Naive thymus-derived CD8-positive, alpha-beta T cell (primary cell): ENCODE measurements at places on chromosomes 6 and 20. TPM values are rescaled to one million over a fixed set of nuclear protein-coding genes. Genes with fewer than 3 reads are reported as not detected.

- no peaks in the 10 kb centered on the region for H3K4me1 ChIP-seq
- H3K27me3 ChIP-seq: no peaks in the 10 kb centered on the region
- DNase-seq: no peak
- H3K36me3 ChIP-seq: no peaks in the 10 kb centered on the region
- H3K27ac ChIP-seq: no peak overlapping the region
Observed at GRCh38 chr6:54578261-54578660, 268.3 kb upstream of the FAM83B start.

DNA sequence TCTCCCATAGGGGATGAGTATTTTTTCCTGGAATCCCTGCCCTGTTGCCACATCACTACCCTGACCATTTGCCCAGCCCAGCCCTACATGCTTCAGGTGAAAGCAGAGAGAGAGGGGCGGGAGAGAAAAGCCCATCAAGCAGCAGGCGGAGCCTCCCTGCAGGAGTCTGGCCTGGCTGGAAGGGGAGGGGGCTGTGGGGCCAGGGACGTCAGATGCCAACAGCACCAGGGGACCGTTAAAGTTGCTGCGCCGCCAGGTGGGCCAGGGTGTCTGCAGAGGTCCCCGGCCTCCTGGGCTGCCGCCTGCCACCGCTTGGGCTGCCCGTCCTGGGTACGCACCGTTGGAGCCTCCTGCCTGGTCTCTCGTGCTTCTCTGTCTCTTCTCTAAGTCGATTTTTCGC is 757 bp upstream of the R3HDML start:
- H3K4me1 ChIP-seq: no peaks in the 10 kb centered on the region
- no peaks in the 10 kb centered on the region for H3K36me3 ChIP-seq
- H3K27me3 ChIP-seq: peaks cover 20% of the 10 kb centered on the region
- no peak overlapping the region for H3K4me3 ChIP-seq
- DNase-seq: no peak

- H3K4me3 ChIP-seq: no peak overlapping the region
- H3K4me1 ChIP-seq: peaks cover 7% of the 10 kb centered on the region
- no peak for DNase-seq
- H3K36me3 ChIP-seq: peaks cover 9% of the 10 kb centered on the region
Observed at GRCh38 chr6:118387921-118388701, 160.0 kb upstream of the PLN start.

Gene TRIM10
- polyA plus RNA-seq: not detected

Gene UBD
- polyA plus RNA-seq: not detected

GRCh38 chr6:45445749-45446549 is 68.2 kb upstream of the SUPT3H start:
- no peak overlapping the region for H3K4me3 ChIP-seq
- H3K27me3 ChIP-seq: no peaks in the 10 kb centered on the region
- peaks cover 30% of the 10 kb centered on the region for H3K4me1 ChIP-seq
- DNase-seq: no peak
- peaks cover 84% of the 10 kb centered on the region for H3K36me3 ChIP-seq
- H3K27ac ChIP-seq: no peak overlapping the region

DNA sequence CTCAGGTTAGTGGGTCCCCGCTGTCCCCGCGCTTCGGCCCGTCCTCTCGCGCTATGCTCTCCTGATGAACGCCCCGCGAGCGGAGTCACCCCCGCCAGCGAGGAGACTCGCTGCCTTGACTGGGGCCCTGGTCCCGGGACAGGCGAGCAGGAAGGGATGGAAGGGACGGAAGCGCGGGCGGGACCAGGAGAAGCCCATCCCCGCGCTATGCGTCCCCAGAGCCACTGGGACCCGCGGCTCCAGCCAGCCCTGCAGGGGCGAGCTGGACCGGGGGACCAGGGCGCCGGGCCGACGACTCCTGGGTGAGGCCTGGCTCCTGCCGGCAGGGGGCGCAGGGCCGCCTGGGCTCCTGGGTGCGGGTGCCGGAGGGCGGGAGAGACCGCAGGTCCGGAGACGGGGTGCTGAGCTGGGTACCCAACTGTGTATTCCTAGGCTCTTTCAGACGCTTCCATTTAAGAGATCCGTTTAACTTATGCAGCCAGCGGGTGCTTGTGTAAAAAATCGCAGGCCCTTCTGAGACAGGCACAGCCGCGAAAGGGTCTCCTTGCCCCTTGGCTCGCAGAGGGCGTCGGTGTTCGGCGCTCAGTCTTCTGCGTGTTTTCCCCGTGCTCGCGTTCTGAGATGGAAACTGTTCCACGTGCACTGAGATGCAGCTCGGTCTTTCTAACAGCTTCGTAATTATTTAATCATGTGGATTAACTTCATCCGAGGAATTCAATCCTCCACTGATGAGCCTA is 580 bp upstream of the SYCP2 start:
- DNase-seq: peak; percentile 80
- peaks cover 43% of the 10 kb centered on the region for H3K4me1 ChIP-seq
- H3K27me3 ChIP-seq: peaks cover 2% of the 10 kb centered on the region
- peak overlapping the region; percentile 81 for H3K4me3 ChIP-seq
- peak overlapping the region; percentile 92 for H3K27ac ChIP-seq

GRCh38 chr6:70700922-70701876 is 33.5 kb downstream of the SMAP1 start:
- no peak overlapping the region for H3K27ac ChIP-seq
- peaks cover 63% of the 10 kb centered on the region for H3K4me1 ChIP-seq
- H3K4me3 ChIP-seq: no peak overlapping the region
- H3K27me3 ChIP-seq: no peaks in the 10 kb centered on the region
- H3K36me3 ChIP-seq: peaks cover 22% of the 10 kb centered on the region

DNA sequence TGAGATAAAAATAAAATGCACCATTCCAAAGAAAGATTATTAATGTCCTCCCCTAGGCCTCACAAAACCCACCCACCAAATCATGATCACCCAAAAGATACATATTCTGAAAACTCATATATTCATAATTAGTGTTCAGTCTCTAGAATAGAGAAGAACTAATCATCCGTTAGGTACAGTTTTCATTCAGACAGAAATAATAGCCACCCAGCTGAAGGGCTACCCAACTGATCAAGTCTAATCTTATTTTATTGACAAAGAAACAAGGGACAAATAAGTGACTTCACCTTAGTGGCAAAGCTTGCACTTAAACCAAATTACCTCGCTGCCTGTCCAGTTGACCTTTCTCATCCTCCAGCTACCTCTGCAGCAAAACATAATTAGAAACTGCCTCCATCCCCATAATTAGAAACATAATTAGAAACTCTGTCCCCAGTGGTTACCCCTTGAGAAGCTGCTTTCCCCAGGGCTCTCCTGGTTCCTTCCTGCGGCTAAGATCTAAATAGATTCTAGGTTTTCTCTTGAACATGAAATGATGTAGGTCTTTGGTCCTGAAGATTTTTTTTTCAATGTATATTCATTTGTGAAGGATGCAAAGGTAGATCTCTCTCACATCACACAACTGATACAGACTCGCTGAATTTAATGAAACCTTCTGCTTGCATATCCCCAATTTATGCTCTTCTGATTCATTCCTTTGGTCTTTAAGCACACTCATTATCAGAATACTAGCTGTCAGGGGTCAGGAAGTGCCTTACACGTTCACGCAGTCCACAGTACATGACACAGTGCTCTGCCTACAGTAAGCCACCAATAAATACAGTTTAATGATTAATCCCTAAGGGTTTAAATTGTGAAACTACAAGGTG is 46.3 kb downstream of the HBS1L start:
- no peak for DNase-seq
- H3K4me1 ChIP-seq: peaks cover 25% of the 10 kb centered on the region
- no peaks in the 10 kb centered on the region for H3K27me3 ChIP-seq
- peak overlapping the region; percentile 63 for H3K27ac ChIP-seq

- DNase-seq: no peak
- H3K27ac ChIP-seq: peak overlapping the region; percentile 45
- no peak overlapping the region for H3K4me3 ChIP-seq
- no peaks in the 10 kb centered on the region for H3K27me3 ChIP-seq
- H3K4me1 ChIP-seq: peaks cover 23% of the 10 kb centered on the region
Observed at GRCh38 chr6:170082531-170083187, 208.2 kb downstream of the DLL1 start.

- H3K4me3 ChIP-seq: no peak overlapping the region
- no peak overlapping the region for H3K27ac ChIP-seq
- peaks cover 57% of the 10 kb centered on the region for H3K27me3 ChIP-seq
- DNase-seq: no peak
- H3K36me3 ChIP-seq: no peaks in the 10 kb centered on the region
Observed at GRCh38 chr6:122994256-122994655, 1.8 kb upstream of the CLVS2 start.

- H3K27ac ChIP-seq: no peak overlapping the region
- no peaks in the 10 kb centered on the region for H3K4me1 ChIP-seq
- H3K27me3 ChIP-seq: peaks cover 3% of the 10 kb centered on the region
- H3K36me3 ChIP-seq: no peaks in the 10 kb centered on the region
Observed at GRCh38 chr6:150761771-150762170, 103.7 kb upstream of the MTHFD1L start.

DNA sequence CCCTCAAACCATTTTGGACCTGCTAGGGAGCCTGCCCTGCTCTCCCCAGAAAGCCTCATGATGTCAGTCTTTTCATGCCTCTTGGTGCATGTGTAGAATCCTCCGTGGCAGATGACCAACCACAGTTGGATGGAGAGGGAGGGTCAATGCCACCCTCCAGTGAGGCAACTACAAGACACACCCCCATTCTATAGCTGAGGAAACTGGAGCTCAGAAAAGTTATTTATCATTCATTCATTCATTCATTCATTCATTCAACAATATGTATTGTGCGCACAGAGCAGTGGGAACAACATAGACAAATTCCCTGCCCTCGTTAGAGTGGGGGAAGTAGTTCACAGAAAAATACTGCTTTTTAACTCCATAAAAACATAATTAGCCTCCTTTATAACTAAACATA is 16.8 kb downstream of the SNRPB start:
- H3K4me3 ChIP-seq: no peak overlapping the region
- H3K27ac ChIP-seq: no peak overlapping the region
- H3K36me3 ChIP-seq: no peaks in the 10 kb centered on the region

- H3K36me3 ChIP-seq: peaks cover 6% of the 10 kb centered on the region
- no peaks in the 10 kb centered on the region for H3K27me3 ChIP-seq
- H3K27ac ChIP-seq: no peak overlapping the region
- DNase-seq: no peak
- H3K4me3 ChIP-seq: no peak overlapping the region
- peaks cover 13% of the 10 kb centered on the region for H3K4me1 ChIP-seq
Observed at GRCh38 chr6:5704708-5705107, 302.0 kb downstream of the NRN1 start.

- no peak overlapping the region for H3K4me3 ChIP-seq
- H3K36me3 ChIP-seq: no peaks in the 10 kb centered on the region
- H3K4me1 ChIP-seq: no peaks in the 10 kb centered on the region
Observed at GRCh38 chr6:54112151-54112650, 958 bp downstream of the MLIP start.

Gene OOEP
- polyA plus RNA-seq: not detected

DNA sequence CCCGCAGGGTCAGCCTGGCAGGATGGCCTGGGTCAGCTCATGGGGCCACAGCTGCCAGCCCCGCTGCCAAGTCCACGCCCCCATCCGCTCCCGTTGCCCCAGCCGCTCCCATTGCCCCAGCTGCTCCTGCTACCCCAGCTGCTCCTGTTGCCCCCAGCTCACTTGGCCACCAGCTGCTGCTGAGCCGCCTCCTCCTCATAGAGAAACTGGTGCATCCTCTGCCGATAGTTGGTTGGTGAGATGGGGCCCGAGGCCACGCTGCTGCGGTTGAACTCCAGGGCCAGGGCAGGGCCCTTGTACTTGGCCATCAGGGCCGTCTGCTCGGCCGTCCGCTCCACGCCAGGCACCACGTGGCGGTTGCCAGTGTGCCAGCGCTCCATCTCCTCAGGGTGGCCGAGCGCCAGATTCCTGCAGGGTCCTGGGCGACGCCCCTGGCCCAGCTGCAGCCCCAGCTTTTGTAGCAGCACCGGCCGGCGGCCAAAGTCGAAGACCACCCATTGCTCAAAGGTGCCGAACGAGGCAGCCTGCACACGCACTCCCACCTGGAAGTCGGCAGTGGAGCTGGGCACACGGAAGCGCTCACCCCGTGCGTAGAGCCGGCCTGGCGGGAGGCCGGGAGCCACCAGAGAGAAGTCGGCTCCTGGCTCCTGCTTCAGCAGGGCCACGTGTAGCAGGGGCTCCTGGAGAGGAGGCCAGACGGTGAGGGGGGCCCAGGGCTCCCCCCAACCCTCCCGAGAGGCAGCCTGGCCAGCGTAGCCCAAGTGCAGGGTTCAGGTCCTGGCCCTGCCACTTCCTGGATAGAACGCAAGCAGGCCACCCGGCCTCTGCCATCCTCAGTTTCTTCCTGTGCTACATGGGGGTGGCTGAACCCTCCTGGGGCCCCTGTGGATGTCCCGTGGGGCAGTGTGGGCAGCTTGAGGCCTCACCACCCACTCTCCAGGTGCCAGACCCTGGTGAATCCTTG is 4.8 kb downstream of the HELZ2 start:
- no peak overlapping the region for H3K27ac ChIP-seq
- DNase-seq: no peak
- H3K4me3 ChIP-seq: peak overlapping the region; percentile 18
- H3K27me3 ChIP-seq: no peaks in the 10 kb centered on the region

Gene OPN5
- polyA plus RNA-seq: not detected

DNA sequence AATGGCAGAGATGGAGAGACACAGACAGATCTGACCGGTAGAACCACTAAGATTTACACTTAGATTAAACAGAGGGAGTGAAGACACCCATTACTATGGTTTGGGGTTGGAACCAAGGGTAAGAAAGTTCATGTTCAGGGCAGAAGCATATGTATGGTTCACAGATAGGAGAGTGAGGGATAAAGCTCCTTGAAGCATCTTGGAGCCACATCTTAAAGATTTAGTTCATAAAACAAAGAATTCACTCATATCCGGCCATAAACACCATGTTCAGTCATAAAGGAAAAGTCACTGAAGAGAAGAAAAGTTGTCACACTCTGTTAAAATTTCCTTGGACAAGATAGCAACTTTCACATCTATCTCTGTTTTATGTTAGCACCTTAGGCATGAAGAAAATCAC is 18.0 kb downstream of the STX7 start:
- H3K27me3 ChIP-seq: no peaks in the 10 kb centered on the region
- no peak overlapping the region for H3K27ac ChIP-seq
- peaks cover 44% of the 10 kb centered on the region for H3K36me3 ChIP-seq

Gene UBE2C
- not detected for polyA plus RNA-seq

Gene PRSS35
- not detected for polyA plus RNA-seq

Gene BPI
- not detected for polyA plus RNA-seq

Gene BTNL2
- polyA plus RNA-seq: not detected

GRCh38 chr6:4973982-4974745 is 29.7 kb downstream of the RPP40 start:
- H3K36me3 ChIP-seq: no peaks in the 10 kb centered on the region
- H3K27me3 ChIP-seq: peaks cover 14% of the 10 kb centered on the region
- no peaks in the 10 kb centered on the region for H3K4me1 ChIP-seq
- H3K4me3 ChIP-seq: no peak overlapping the region
- no peak for DNase-seq

Gene TRAPPC3L
- not detected for polyA plus RNA-seq

GRCh38 chr6:46584586-46584985 is 68.0 kb downstream of the CYP39A1 start:
- no peak overlapping the region for H3K27ac ChIP-seq
- no peak for DNase-seq
- peaks cover 5% of the 10 kb centered on the region for H3K27me3 ChIP-seq
- H3K36me3 ChIP-seq: no peaks in the 10 kb centered on the region
- H3K4me3 ChIP-seq: no peak overlapping the region

- no peak overlapping the region for H3K4me3 ChIP-seq
- no peak overlapping the region for H3K27ac ChIP-seq
- no peak for DNase-seq
- H3K27me3 ChIP-seq: no peaks in the 10 kb centered on the region
- H3K36me3 ChIP-seq: no peaks in the 10 kb centered on the region
- H3K4me1 ChIP-seq: peaks cover 36% of the 10 kb centered on the region
Observed at GRCh38 chr6:20338156-20338555, 63.5 kb upstream of the E2F3 start.
